Erythroblast (primary cell): ENCODE measurements at places on chromosomes 2 and 18.

GRCh38 chr2:150327564-150328489 is 159.6 kb downstream of the RND3 start:
- DNase-seq = no peak

DNA sequence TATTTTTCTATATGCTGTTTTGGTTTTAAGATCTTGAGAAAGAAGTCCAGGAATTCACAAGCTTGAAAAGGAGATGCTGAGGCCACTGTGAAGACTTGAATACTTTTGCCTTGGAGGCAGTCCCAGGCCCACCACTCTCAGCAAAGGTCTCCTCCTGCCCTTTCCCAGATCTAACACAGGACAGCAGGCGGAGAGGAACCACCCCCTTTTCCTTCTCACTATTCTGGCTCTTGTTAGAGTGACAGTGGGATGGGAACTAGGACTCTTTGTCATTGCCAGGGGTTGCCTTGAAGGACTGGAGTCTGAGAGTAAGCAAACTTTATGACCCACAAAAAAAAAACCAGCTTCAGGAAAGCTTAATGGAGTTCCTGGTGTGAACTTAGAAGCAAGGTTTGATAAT is 54.7 kb downstream of the E2F6 start:
- DNase-seq = no peak

GRCh38 chr2:63434024-63435001 is 154.0 kb downstream of the WDPCP start:
- DNase-seq = no peak

GRCh38 chr18:8868276-8868675 is 162.9 kb downstream of the MTCL1 start:
- DNase-seq = no peak

DNA sequence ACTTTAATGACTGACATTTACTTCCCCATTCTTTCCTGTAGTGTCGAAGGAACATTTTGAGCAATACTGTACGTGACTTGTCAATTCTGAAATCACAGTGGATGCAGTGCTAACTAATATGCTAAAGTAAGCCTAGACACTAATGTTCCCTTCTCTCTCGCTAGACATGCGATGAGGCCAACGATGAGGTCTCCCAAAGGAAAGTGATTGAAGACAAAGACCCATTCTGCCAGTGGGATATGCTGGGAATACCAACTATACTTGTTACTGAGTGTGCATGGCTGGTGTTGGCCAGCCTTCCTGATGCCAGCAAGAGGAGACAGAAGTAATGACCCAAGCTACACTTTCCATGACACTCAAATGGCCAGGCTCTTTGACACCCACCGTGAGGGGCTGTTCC is 2.5 kb upstream of the SERPINE2 start:
- no peak for DNase-seq

DNA sequence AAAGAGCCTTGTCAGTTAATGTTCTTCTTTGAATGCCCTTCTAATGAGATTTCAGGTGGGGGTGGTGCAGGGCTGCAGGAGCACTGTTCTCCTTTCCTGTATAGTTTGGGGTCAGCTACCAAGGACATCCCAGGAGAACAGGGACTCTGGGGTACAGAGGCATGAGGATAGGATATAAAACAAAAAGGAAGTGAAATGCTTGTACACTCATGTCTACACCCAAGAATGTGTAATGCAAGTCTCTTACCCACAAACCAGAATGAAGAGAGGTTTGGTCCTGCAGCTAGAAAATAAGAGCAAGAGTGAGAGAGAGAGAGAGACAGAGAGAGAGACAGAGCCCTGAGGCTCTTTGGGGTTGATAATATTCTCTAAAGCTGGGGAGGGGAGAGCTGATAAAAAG is 151.8 kb upstream of the KCTD1 start:
- DNase-seq = no peak

GRCh38 chr18:8988260-8988871 is 114.1 kb upstream of the NDUFV2 start:
- peak; percentile 85 for DNase-seq

DNA sequence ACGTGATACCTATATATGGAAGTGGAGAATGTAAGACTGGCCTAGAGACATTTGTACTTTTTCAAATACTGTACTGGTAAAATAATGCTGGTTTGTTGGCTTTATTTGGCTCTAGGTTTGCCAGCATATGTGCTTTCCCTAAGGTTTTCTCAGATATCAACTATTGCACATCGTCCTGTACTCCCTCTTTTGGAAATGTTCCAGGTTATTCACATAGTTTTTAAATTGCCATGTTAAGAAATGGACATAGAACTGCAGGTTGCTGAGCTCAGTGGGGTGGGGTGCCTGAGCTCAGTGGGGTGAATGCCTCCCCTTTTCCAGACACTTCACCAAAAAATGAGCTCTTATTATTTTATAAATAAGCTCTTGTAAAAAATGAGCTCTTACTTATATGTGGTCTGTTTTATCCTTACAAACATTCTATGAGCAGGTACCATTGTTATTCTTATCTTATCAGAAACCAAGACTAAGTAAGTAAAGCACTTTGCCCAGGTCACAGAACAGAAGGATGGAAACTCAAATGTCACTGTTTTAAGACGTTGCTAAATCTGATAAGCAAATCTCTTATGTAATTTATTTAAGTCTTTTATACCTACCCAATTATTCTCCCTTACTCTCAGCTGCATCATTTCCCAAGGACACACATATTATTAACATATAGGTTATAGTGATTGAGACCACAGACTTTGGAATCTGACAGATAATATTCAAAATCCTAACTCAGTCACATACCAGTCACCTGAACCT is 99.0 kb downstream of the CPS1 start:
- DNase-seq = no peak

GRCh38 chr18:79577451-79578395 is 101.9 kb upstream of the CTDP1 start:
- no peak for DNase-seq

GRCh38 chr2:152132306-152132705 is 33.5 kb upstream of the CACNB4 start:
- DNase-seq = no peak
